ENCODE measurements at places on chromosomes 2 and 18.

GRCh38 chr18:22167091-22167470, 2.3 kb upstream of the GATA6 start:
- DNase-seq = no peak

DNA sequence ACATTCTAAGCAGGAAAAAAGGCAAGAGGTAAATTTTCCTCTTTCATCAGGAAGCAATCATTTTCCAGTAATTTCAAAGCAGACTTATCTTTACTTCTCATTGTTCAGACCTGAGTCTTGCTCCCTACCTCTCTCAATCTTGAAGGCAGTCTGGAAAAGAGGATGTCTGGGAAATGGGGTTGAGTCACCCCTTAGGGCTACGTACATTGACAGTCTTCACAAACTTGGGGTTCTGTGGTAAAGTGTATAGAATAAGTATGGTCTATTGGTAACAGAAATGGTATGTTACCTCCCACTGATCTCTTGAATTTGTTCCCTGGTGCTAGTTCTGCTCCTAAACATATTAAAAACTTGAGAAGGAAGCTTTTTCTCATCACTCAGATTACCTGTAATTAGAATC, 361.3 kb downstream of the SS18 start:
- no peak for DNase-seq

DNA sequence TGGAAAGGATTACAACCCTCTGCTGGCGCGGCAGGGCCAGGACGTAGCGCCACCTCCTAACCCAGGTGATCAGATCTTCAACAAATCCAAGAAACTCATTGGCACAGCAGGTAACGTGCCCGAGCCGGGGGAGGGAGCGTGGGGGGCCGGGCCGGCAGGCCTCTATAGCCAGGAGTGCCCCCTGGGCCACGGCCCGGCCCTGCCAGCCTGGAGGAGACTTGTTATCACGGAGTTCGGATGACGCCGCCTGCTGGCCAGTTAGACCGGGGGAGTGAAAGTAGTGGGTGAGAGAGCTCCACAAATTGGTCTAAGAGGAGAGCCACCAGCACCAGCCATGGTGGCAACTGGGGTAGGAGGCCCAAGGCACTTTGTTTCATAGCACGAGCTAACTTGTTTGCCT, 8.6 kb upstream of the TMEM214 start:
- no peak for DNase-seq

DNA sequence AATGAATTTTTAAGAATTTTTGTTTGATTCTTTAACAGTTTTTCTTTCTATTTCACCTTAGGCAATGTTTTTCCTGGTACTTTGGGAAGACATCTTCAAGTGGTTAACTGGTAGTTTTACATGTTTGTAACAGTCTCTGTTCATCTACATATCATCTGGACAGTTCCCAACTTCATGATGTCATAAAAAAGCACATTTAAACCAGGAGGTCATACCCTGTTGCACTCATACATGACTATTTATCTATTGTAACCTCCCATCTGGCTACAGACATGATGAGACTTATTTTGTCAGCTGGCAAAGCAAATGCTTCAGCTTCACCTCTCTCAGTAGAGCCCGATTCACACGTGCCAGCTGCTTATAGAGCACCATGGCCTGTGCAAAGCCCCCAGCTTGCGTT, 99.8 kb upstream of the YPEL5 start:
- no peak for DNase-seq

DNA sequence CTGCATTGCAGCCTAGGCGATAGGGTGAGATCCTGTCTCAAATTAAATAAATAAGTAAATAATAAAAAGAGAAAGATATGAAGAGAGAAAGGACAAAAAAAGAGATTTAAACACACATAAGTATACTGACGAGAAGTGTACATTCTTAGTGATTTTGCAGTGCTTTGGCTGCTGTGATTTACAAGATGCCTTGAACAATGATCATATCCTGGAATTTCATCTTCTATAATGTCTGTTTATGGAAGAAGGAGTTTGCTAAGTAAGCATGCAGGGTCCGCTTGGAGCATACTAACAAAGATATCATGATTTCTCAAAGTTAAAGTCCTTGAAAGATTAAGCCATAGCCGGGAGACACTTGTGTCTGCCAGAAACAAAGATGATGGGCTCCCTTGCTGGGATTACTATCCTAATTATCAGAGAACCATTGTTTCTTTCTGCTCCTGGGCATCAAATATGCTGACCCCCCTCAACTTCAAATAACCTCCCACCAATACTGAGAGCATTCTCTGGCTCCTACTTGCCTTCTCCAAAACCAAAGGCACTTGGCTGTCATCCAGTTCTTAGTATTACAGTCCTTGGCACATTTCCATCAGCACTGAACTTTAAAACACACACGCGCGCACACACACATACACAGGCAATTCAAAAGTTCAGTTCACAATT, 47.5 kb upstream of the STAM2 start:
- DNase-seq = no peak

DNA sequence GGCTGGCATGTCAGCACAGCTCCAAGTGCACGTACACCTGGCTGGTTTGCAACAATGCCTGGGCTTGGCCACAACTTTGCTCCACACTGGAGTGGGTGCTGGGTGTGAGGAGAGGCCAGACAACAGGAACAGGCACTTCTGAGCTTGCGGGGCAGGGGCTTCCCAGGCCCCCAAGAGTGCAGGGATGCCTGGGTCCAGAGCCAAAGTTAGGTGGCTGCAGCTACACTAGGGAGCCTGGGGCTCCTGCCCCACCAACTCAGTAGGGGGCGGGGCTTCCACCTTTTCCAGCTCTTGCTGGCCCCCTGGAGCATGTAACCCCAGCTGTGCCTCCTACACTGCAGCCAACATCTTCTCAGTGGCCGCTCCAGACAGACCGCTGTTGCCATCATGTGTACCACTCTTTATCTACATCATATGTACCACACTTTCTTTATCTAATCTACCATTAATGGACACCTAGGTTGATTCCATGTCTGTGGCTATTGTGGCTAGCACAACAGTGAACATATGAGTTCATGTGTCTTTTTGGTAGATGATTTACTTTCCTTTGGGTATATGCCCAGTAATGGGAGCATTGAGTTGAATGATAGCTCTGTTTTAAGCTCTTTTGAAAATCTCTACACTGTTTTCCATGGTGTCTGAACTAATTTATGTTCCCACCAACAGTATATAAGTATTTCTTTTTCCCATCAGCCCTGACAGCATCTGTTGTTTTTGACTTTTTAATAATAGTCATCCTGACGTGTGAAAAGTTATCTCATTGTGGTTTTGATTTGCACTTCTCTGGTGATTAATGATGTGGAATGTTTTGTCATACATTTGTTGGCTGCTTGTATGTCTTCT, 87.9 kb downstream of the ZNF804A start:
- DNase-seq = no peak

- DNase-seq = no peak
These were observed 89.5 kb upstream of the ZNF519 start for GRCh38 chr18:14221689-14222088.

- DNase-seq = no peak
These were observed 2.7 kb downstream of the YPEL5 start for GRCh38 chr2:30149513-30149912.

DNA sequence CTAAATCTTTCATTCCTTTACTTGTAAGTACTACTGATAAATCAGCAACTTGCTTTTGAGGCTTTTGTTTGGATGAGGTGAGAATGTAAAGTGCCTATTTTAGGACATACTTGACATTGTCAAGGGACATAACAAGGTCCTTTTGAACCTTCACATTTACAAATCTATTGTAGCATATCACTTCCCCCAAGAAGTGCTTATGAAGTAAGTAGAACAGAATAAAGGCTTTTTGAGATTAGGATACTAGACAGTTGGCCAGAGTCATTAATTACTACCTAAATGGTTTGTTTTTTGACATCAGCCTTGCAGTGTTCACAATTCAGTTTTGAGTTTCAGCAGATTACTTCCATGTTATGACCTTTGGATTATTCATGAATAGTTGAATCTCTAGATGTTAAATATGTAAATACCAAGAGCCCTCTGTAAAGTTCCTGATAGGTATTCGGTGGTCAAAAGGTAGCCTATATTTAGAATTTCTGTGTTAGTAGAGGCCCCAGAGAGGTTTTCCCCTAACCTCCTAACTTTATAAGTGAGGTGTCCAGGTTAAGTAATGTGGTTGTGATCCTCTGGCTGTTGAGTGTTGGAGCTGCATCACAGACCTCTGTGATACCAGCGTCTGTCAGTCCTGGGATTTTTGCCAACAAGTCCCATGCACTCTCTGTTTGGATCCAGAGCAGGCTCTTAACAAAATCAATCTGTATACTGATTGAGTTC, 67.2 kb downstream of the LCLAT1 start:
- no peak for DNase-seq

All from activated CD8-positive, alpha-beta memory T cell treated with anti-CD3 and anti-CD28 coated beads, Interleukin-2, amount 50 U/mL, for 48 hours (primary cell).